Type B pancreatic cell (in vitro differentiated cells): ENCODE measurements at places on chromosomes 13 and 19. TPM values are rescaled to one million over a fixed set of nuclear protein-coding genes. Genes with fewer than 3 reads are reported as not detected.

Gene DKKL1
- total RNA-seq, result 0.90 and 9.4 TPM in 2 replicates

Gene ERICH4
- total RNA-seq, result 0.56 and 0.81 TPM in 2 replicates

Gene NLRP12
- not detected in 2 replicates for total RNA-seq

Gene DIRAS1
- 5.9 and 10.4 TPM in 2 replicates for total RNA-seq

Gene FCER2
- total RNA-seq, result not detected in 2 replicates

Gene BRSK1
- 9.8 and 32.3 TPM in 2 replicates for total RNA-seq

Gene SULT2A1
- total RNA-seq, result 4.4 and 9.8 TPM in 2 replicates

- peak overlapping the region; percentile 77 for H3K4me3 ChIP-seq
- peaks cover 13% of the 10 kb centered on the region for H3K36me3 ChIP-seq
- H3K4me1 ChIP-seq, result peaks cover 16% of the 10 kb centered on the region
- H3K27ac ChIP-seq, result no peak overlapping the region
- no peaks in the 10 kb centered on the region for H3K27me3 ChIP-seq
- no peak for DNase-seq
Measured at GRCh38 chr13:41313659-41314197, 2.7 kb downstream of the NAA16 start.

- H3K4me1 ChIP-seq, result no peaks in the 10 kb centered on the region
- no peak overlapping the region for H3K27ac ChIP-seq
- peaks cover 33% of the 10 kb centered on the region for H3K27me3 ChIP-seq
- H3K4me3 ChIP-seq, result no peak overlapping the region
- H3K36me3 ChIP-seq, result no peaks in the 10 kb centered on the region
- no peak for DNase-seq
Measured at GRCh38 chr13:26996965-26997752, 174.5 kb downstream of the USP12 start.

DNA sequence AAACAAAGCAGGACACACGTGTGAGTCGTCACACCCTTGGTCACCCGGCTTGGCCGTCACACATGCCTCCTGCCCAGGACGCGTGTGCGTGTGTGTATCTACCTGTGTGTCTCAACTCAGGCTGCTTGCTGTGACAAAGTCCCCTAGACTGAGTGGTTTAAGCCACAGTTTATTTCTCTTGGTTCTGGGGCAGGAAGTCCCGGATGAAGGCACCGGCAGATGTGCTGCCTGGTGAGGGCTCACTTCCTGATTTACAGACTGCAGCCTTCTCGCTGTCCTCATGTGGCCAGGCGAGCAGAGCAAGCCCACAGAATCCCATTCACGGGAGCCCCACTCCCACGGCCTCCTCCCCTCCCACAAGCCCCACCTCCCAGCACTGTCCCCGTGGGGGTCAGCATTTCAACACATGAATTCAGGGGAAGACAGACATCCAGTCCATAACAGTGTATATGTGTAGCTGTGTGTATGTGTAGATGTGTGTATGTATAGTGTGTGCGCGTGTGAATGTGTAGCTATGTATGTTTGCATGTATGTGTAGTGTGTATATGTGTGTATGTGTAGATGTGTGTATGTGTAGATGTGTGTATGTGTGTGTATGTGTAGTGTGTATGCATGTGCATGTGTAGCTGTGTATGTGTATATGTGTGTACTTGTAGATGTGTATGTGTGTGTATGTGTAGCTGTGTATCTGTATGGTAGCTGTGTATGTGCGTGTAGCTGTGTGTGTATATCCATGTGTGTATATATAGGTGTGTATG lies 51.5 kb downstream of the MCF2L start:
- H3K36me3 ChIP-seq, result peaks cover 7% of the 10 kb centered on the region
- no peak for DNase-seq
- H3K4me3 ChIP-seq, result no peak overlapping the region

DNA sequence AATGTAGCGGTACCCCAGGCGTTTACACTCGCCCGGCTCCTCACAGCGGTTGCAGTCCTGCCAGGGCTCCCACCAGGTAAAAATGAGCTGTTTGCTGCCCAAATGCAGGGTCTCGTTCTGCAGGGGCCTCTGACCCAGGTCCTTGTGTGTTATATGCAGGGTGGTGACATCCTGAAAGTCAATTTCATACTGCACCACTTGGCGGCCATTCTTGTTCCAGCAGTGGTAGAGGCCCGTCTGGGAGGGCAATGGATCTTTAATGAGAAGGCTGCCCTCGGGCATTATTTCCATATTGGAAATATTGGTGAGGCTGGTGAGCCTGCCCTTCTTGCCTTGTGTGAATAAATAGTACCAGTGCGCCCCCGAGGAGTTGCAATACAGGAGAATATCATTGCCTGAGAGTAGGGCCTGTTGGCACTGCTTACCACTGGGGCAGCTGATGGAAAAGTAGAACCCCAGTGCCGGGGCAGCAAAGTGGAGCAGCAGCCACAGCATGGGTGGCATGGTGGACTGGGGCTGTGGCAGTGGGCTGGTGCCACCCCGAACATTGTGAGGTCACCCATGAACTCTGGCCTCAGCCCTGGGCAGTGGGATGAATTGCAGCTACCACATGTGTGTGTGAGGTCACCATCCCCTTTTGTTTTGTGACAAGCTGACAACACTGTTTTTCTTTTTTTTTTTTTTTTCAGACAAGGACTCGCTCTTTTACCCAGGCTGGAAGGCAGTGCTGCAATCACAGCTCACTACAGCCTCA lies at the start of gene FAM187B:
TSS of gene FAM187B (minus strand) at position 563 of the 754 bp plus-strand sequence. CDS start at position 504, 59 bp downstream.
- H3K4me1 ChIP-seq, result no peaks in the 10 kb centered on the region
- peak; percentile 27 for DNase-seq
- no peak within 1 kb of the TSS for H3K4me3 ChIP-seq
- H3K36me3 ChIP-seq, result no peaks in the 10 kb centered on the region

DNA sequence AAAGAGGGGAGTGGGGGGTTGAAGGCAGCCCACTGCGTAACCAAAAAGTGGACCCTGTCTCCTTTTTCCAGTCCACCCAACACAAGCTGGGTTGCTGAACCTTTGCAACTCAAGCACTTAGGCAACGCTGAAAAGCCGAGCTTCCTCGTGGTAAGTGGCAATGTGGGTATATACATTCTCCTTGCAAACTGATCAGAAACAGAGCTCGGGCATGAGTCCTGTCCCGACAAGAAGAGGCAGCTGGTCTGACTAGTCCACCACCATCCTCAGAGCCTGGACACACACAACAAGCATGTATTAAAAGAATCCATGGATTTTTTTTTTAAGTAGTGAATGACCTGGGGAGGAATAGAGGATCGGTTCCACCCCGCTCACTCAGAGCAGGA lies 240.6 kb upstream of the ZNF507 start:
- H3K4me1 ChIP-seq, result peaks cover 27% of the 10 kb centered on the region
- H3K27ac ChIP-seq, result no peak overlapping the region
- H3K4me3 ChIP-seq, result no peak overlapping the region
- no peak for DNase-seq

DNA sequence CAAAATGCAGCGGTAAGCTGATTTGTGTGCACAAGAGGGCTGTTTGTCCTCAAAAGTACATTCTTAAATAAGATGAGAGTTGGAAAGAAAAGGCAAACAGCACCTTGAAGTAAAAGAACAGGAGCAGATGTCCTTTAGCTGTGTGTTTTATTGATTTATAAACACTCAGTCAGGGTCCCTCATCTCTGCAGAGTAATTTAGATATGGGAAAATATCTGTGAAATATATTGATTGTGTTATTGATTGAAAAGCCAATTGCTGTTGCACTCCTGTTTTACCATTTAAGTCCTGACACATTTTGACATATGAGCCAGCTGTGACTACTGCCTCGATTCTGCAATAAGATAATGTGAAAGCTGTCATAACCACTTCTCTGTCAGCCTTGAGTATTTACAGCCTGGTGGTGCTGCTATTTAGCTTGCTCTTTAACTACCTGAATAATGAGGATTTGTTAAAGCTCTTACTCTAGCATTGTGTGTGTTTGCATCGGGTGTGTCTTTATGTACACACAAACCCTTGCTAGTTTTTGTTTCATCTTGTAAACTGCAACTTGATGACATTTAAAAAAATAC lies 550.1 kb downstream of the DACH1 start:
- H3K27ac ChIP-seq, result no peak overlapping the region
- no peaks in the 10 kb centered on the region for H3K36me3 ChIP-seq
- no peaks in the 10 kb centered on the region for H3K27me3 ChIP-seq
- no peaks in the 10 kb centered on the region for H3K4me1 ChIP-seq

DNA sequence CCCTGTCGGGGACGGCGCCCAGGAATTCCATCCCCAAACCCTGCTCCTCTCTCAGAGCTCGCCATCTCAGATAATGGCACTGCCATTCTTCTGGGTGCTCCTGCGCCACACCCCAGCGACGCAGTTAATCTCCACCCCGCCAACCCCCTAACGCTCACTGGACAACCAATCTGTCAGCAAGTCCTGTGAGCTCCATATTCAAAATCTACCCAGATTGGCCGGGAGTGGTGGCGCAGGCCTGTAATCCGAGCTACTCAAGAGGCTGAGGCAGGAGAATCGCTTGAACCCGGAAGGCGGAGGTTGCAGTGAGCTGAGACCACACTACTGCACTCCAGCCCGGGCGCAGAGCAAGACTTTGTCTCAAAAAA lies 18.6 kb downstream of the FCGBP start:
- no peaks in the 10 kb centered on the region for H3K36me3 ChIP-seq
- H3K27ac ChIP-seq, result no peak overlapping the region
- H3K27me3 ChIP-seq, result no peaks in the 10 kb centered on the region
- peak; percentile 32 for DNase-seq
- H3K4me3 ChIP-seq, result no peak overlapping the region
- H3K4me1 ChIP-seq, result no peaks in the 10 kb centered on the region

- H3K27ac ChIP-seq, result no peak overlapping the region
- H3K4me3 ChIP-seq, result no peak overlapping the region
- DNase-seq, result no peak
- H3K4me1 ChIP-seq, result no peaks in the 10 kb centered on the region
- H3K27me3 ChIP-seq, result peaks cover 78% of the 10 kb centered on the region
- no peaks in the 10 kb centered on the region for H3K36me3 ChIP-seq
Measured at GRCh38 chr19:29520390-29520789, 5.4 kb upstream of the VSTM2B start.

GRCh38 chr19:33620611-33621010 lies 1.1 kb upstream of the CHST8 start:
- DNase-seq, result no peak
- peaks cover 8% of the 10 kb centered on the region for H3K4me1 ChIP-seq
- no peak overlapping the region for H3K4me3 ChIP-seq
- H3K27ac ChIP-seq, result no peak overlapping the region

DNA sequence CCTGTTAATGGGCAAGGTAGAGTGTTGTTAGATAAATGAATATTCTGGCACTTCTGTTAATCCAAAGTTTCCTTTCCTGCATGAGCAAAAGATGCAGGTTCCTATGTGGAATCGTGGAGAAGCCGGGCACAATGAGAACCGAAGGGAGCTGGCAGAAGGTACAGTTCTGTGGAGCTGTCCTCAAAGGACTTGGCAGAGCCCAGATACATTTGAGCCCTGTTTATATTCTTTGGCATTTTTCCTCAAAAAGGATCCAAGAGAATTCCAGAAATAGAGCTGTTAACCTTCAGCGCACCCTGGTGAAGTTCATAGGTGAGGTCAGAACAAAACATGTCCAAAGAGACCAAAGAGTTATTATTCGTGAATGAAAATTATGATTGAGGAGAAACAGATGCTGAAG lies 4.0 kb upstream of the DLEU7 start:
- no peaks in the 10 kb centered on the region for H3K36me3 ChIP-seq
- H3K27ac ChIP-seq, result no peak overlapping the region
- peaks cover 21% of the 10 kb centered on the region for H3K27me3 ChIP-seq
- H3K4me3 ChIP-seq, result no peak overlapping the region
- DNase-seq, result no peak
- H3K4me1 ChIP-seq, result peaks cover 15% of the 10 kb centered on the region

DNA sequence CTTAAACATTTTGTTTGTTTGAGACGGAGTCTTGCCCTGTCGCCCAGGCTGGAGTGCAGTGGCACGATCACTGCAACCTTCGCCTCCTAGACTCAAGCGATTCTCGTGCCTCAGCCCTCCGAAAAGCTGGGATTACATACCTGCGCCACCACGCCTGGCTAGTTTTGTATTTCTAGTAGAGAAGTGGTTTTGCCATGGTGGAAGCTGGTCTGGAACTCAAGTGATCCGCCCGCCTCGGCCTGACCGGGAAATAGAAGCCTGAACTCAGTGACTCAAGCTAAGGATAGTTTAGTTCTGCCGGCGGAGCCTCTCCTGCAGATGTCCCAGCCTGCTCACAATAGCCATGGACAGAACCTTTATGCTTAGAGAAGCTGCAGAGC lies 53.0 kb upstream of the ZNF254 start:
- H3K4me1 ChIP-seq, result peaks cover 12% of the 10 kb centered on the region
- DNase-seq, result no peak
- peak overlapping the region; percentile 100 for H3K4me3 ChIP-seq

DNA sequence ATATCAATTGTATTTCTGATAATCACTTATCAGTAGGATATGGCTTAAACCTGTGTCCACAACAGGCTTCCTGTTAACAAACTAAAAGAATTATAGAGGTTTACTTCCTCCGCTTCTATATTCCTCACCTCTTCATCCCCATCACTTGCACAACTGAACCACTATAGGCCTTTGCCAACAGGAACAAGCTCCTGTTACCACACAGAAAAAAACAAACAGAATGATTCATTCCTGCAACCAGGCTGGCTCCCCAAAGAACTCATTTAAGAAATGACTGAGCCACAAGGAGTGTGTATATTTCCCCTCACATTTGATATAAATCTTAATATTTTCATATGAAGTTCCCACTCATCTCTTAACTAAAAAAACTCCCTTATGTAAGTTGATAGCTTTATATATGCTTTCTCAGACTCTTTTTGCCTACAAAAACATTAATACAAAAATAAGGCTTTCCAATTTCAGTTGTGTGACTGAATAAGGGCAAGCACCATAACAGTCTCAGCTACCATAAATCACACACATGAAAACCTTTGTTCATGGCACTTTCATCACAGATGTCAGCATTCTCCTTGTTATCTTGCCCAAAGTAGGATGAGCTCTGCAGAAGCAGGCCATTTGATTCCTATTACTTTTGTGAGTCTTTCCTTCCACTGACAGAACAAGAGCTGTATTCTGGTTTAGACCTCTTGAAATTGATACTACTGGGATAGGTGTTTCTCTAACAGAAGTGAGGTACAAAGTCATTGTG lies 366.8 kb downstream of the SLITRK1 start:
- H3K4me1 ChIP-seq, result no peaks in the 10 kb centered on the region
- H3K4me3 ChIP-seq, result no peak overlapping the region
- no peaks in the 10 kb centered on the region for H3K27me3 ChIP-seq

- no peak for DNase-seq
- no peaks in the 10 kb centered on the region for H3K27me3 ChIP-seq
- H3K27ac ChIP-seq, result peak overlapping the region; percentile 71
Measured at GRCh38 chr19:57334191-57334590, 13.9 kb downstream of the ZNF543 start.

GRCh38 chr13:94192431-94192975 lies 287.0 kb downstream of the DCT start:
- H3K27me3 ChIP-seq, result peaks cover 15% of the 10 kb centered on the region
- H3K4me1 ChIP-seq, result peaks cover 24% of the 10 kb centered on the region
- H3K36me3 ChIP-seq, result no peaks in the 10 kb centered on the region
- no peak for DNase-seq

DNA sequence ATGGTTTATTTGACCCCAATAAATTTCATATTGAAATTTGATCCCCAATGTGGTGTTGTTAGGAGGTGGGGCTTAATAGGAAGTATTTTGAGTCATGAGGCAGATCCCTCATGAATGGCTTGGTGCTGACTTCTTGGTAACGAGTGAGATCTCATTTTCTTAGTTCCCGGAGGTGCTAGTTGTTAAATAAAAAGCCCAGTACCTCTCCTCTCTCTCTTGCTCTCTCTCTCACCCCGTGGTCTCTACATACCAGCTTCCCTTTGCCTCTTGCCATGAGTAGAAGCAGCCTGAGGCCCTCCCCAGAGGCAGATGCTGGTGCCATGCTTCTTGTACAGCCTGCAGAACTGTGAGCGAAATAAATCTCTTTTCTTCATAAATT lies 39.4 kb upstream of the KATNAL1 start:
- no peak overlapping the region for H3K4me3 ChIP-seq
- H3K27ac ChIP-seq, result no peak overlapping the region
- peaks cover 3% of the 10 kb centered on the region for H3K27me3 ChIP-seq
- H3K36me3 ChIP-seq, result no peaks in the 10 kb centered on the region
- H3K4me1 ChIP-seq, result peaks cover 10% of the 10 kb centered on the region
